ENCODE measurements at places on chromosomes 12 and 14. TPM values are rescaled to one million over a fixed set of nuclear protein-coding genes. Genes with fewer than 3 reads are reported as not detected.

PNMA1 gene
- total RNA-seq, result 83.5 TPM

ANO2 gene
- total RNA-seq, result 94.8 TPM

LRFN5 gene
- 28.9 TPM for total RNA-seq

FERMT2 gene
- total RNA-seq, result 102 TPM

WASHC3 gene
- 45.9 TPM for total RNA-seq

SLCO1B1 gene
- total RNA-seq, result not detected

PTPRO gene
- total RNA-seq, result 51.3 TPM

ST8SIA1 gene
- 20.5 TPM for total RNA-seq

SLC2A3 gene
- total RNA-seq, result 158 TPM

NPFF gene
- total RNA-seq, result not detected

TSPAN19 gene
- total RNA-seq, result 0.22 TPM

SLC39A5 gene
- total RNA-seq, result 2.4 TPM

FGD6 gene
- 23.4 TPM for total RNA-seq

SALL2 gene
- total RNA-seq, result 35.7 TPM

PALS1 gene
- 49.1 TPM for total RNA-seq

MVK gene
- total RNA-seq, result 17.5 TPM

SLC10A1 gene
- not detected for total RNA-seq

FANCM gene
- 17.6 TPM for total RNA-seq

SLC17A8 gene
- total RNA-seq, result 3.6 TPM

RPGRIP1 gene
- total RNA-seq, result 32.9 TPM

VSIG10 gene
- total RNA-seq, result 37.6 TPM

INHBC gene
- not detected for total RNA-seq

CEBPE gene
- total RNA-seq, result not detected

C12orf54 gene
- not detected for total RNA-seq

KRT71 gene
- total RNA-seq, result 0.77 TPM

AQP6 gene
- total RNA-seq, result 1.9 TPM

CLEC9A gene
- total RNA-seq, result 0.27 TPM

HOXC9 gene
- total RNA-seq, result not detected

KLRC3 gene
- not detected for total RNA-seq

NOXRED1 gene
- 1.6 TPM for total RNA-seq

All from camera-type eye (tissue), 1 donor.